Left colon (tissue), 2 donors: ENCODE measurements at places on chromosomes 2 and 18. TPM values are rescaled to one million over a fixed set of nuclear protein-coding genes. Genes with fewer than 3 reads are reported as not detected.

DNA sequence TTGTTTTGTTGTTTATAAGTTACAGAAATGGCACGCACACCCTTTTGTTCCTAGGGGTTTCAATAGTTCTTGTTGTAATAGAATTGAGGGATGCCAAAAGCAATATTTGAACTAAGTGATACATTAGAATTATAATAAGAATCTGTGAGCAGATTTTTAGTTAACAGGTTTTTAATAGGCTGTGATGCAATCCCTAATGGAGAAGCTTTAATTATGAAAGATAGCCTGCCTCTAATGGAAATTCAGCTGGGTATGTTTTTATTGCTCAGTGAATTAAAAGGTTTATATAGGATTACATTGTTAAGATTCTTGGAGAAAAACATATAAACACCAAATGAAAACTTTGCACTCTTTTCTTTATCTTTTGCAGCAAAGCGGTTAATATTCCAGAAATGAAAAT, 131.1 kb downstream of the PPP1R1C start:
- no peak for DNase-seq

- no peak for DNase-seq
Measured at GRCh38 chr2:219384859-219385258, 2.9 kb downstream of the DNPEP start.

The CRACDL gene
- 22.4 TPM for total RNA-seq

The TRIM43 gene
- not detected for total RNA-seq

DNA sequence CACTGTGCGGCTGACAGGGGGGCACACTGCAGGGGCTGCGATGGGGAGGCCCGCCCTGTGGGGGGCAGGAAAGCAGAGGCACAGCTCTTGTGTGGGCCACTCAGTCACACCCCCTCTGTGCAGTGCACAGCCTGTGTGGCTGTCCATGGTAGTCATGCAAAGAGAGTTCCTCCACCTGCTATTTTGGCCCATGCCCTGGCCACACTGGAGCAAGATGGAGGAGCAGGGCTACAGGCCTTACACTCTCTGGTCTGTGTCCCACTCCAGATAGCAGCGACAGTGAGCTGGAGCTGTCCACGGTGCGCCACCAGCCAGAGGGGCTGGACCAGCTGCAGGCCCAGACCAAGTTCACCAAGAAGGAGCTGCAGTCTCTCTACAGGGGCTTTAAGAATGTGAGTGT, 28.5 kb upstream of the FAHD2A start:
- no peak for DNase-seq

The PLGLB1 gene
- 1.9 TPM for total RNA-seq

DNA sequence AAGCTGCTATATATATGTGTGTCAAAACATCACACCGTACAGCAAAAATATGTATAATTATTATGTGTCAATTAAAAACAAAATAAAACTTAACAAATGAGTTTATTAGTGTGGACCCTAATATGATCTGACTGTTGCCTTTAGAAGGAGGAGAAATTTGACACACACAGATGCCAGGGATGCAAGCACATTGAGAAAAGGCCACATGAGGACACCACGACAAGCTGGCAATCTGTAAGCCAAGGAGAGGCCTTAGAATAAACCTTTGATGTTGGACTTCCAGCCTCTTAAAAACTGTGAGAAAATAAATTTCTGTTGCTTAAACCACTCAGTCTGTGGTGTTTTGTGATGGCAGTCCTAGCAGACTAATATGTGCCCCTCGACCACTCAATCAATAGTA, 214.7 kb downstream of the KCNS3 start:
- DNase-seq = no peak

DNA sequence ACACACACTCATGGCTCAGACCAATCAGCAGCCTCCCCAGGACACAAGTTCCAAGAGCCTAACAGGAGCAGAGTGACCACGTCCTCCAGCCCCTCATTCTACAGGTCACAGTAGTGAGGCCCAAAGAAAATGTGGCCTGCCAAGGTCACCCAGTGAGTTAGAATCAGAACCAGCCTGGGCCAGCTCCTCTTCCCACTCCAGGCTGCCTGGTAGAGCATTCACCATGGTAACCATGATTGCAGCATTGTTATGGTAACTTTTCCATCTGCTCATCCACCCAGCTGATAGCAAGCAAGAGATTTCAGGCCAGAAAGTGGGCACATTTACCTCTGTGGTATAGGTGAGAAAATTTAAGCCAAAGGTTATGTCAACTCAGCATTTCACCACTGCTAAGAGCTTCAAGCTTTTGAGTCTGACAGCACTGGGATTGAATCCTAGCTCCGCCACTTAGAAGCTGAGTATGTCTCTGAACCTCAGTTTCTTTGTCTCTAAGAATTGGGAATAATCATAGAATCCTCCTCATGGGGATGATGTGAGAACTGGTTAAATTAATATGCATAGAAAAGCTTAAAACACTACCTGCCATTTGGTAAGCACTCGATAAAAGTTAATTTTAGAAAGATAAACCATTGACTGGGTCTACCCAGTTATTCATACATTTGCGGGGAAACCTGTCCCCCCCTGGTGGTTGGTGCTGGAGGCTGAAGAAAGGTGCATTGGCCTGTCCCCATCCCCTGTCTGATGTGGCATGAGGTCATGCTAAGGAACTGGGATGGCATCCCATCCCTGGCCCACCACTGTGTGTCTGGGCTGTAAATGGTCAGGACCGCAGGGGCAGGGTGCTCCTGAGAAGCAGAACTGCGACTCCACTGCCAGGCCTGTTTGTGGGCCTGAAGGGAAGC, 181.5 kb downstream of the KLHL29 start:
- DNase-seq = peak; percentile 25

- no peak for DNase-seq
Measured at GRCh38 chr2:237524631-237525030, 37.6 kb downstream of the MLPH start.

The NTSR2 gene
- total RNA-seq = not detected

The TEKT4 gene
- total RNA-seq = not detected

DNA sequence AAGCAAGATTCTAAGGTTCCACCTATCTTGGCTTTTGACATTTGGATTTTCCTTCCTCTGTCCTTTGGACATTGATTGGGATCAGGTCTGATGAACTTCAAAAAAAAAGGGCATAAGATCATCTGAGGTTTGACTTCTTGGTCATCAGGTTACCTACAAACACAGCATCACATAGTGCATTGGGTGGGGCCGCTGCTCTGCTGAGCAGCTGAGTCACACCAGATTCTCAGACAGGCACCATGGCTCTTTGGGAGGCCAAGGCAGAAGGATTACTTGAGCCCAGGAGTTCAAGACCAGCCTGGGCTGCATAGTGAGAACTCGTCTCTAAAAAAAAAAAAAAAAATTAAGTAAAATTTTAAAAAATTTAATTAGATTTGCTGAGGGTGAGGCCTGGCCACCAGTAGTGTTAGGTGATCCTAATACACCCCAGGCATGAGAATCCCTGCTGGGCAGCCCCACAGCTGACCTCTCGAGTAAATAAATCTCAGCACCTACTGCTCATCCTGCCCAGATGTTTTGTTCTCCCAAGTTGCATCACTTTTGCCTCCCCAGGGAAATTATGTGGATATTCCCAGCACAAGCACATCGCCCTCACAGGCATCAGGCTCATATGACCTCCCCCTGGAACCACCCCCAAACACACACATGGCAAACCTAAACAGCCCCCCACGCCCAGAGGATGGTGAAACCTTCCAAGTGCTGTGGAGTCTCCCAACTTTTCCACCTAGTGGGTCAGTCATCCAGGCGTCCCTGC, 5.3 kb downstream of the MLPH start:
- no peak for DNase-seq

DNA sequence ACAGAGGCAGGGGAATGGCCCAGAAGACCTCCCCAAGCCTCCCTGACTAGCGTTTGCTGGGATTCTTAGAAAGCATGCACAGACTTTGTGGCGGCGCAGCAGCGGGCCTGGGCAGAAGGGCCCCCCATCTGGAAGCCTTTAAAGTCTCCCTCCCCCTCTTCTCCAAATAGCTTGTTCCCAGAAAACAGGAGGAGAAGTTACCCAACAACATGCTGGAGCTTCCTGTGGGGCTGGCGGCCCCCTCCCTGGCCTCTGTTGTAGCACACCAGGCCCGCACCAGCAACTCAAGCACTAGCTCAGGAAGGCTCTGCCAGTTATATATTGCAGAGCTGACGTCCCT, 334.8 kb downstream of the DYSF start:
- DNase-seq = no peak
